ENCODE measurements at places on chromosomes 2 and 18.

DNA sequence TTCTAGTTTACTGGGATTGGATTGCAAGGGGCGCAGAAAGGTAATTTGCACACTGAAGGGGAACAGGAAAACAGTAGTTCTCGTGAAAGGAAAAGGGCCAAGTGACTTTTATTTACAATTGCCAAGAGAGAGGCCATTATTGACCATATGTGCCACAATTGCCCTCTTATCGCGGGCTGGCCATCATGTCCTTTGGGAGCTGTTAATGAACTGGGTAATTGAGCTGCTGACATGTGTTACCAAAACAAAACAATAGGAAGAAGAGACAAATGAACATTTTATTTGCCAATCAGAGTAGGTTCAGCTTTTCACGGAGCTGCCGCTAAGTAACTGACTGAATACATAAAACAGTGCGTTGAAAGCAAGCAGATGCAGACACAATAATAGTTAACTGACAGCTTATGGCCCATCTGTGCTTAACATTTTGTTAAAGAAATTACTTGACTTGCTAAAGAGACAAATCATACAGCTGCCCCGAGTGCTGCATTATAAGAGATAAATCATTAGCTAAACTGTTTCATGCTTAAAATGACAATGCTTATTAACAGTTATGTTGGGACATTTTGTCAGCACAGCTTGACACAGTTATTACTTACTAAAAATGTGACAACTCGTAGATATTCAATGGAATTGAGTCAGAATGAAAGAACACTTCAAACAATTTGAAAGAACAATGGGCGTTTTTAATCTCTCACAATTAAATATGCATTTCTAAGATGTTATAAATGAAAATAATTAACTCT is 57.5 kb downstream of the PAX3 start:
- no peak for DNase-seq

DNA sequence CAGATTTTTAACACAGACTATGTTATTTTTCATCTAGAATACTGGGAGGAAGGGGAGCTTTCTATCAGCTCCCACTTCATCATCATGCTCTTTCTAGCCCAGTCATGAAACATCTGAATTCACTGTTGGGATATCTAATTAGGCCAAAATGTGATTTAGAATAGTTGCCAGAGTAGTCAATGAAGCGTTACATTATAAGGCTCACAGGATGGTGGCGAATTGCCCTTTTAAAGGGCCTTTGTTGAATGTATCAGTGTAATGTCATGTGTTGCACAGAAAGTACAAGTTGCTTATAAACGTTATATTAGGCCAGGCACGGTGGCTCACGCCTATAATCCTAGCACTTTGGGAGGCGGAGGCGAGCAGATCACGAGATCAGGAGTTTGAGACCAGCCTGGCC is 45.6 kb downstream of the PDE1A start:
- no peak for DNase-seq

DNA sequence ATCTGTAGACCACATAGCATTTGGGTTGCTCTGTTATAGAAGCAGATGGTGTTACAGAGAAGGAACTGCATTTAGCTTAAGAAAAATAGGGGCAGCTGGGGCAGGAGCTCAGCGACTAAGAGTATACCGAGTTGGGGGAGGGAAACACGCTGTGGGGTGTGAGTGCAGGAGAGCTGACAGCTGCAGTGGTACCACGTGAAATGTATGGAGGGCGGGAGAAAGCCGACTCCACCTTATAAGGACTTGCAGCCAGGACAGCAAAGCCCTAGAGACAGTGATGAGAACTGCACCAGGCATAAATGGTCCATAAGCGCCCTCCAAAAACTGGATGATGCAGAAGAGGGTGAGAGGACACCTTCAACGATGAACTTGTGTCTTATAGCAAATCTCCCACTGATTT is 237.6 kb downstream of the PRKCE start:
- DNase-seq = peak; percentile 24

- peak; percentile 84 for DNase-seq
These were observed 25.0 kb upstream of the COPS8 start for GRCh38 chr2:237060534-237061312.

DNA sequence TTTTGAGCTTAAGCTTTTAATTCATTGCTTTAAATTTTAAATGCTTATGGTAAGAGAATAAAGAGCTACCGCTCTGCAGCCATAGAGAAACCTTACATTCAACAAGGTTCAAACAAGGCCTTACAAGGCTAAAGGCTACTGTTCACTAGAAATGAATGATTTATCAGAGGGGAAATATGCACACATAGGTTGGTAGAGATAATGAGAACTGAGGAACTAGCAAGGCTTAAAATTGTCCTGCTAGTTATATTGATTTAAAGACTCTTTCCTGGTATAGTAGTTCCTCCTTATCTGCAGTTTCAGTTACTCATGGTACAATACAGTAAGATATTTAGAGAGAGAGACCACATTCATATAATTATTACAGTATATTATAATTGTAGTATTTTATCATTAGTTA is 193.4 kb downstream of the WDR7 start:
- no peak for DNase-seq

DNA sequence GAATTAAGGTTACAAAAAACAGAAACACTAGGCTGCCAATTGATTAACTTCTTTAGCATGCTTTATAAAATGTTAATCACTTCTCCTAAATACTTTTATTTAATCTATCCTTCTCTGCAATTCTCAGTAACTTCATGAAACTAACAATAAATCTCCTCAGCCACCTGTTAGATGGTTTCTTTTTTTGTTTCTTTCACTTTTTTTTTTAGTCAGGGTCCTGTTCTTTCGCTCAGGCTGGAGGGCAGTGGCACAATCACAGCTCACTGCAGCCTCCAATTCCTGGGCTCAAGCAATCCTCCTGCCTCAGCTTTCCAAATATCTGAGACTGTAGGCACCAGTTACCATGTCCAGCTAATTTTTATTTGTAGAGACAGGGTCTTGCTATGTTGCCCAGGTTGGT is 213.4 kb upstream of the STK17B start:
- no peak for DNase-seq

GRCh38 chr2:183465048-183465447 is 340.8 kb downstream of the NUP35 start:
- DNase-seq = no peak

DNA sequence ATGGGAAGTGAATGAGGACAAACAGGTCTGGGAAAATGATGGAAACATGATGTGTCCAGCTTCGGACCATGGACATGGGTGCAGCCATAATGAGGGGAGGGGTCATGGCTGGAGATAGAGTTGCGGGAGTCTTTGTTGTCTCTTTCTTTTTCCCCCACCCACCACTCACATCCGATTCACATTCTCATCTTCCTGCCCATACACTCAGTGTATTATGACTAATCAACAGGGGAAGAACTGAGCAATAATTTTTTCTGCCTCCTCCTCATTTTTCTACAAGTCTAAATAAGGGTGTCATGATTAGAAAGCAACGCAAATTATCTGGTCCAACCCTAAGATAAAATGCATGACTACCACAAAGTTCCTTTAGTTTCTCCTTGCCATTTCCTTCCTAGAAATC is 5.7 kb upstream of the SERPINB2 start:
- DNase-seq = peak; percentile 48

- DNase-seq = no peak
These were observed 32.7 kb downstream of the RAB27B start for GRCh38 chr18:54860941-54861340.

DNA sequence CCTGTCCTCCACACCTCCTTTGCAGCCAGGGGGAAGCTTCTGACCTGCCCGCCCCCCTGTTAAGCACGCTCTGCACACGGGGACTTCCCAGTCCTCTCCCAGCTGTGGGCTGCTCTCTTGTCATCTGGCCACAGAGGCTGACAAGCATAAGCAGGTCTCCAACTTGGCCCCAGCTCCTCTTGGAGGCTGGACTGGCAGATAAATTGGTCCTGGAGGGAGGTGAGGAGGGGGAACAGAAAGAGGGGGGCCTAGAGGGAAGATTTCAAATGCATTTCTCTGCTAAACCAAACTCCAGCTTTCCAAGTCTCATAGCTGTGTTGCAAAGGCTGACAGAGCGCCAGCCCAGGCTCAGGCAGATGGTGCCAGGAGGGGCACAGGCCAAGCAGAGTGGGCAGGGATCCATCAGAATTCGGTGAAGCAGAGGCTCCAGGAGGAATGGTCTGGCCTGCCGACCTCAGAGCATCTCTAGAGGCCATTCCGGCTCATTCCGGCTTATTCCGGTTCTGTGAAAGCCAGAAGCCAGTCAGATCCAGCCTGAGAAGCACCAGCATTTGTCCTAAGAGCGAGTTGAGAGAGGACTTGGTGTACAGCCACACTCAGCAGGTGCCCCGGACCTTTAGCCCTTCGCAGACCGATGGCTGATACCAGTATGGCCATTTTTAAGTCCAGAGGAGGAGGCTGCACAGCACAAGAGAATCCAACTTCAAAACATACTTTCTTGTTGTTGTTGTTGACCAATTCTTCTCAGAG is 508.9 kb upstream of the MYT1L start:
- DNase-seq = no peak

- DNase-seq = peak; percentile 18
These were observed at the start of gene CXCR4 for GRCh38 chr2:136117909-136118818. CXCR4 (minus strand) TSS chr2:136118149; CDS start chr2:136118060, 89 bp downstream.

DNA sequence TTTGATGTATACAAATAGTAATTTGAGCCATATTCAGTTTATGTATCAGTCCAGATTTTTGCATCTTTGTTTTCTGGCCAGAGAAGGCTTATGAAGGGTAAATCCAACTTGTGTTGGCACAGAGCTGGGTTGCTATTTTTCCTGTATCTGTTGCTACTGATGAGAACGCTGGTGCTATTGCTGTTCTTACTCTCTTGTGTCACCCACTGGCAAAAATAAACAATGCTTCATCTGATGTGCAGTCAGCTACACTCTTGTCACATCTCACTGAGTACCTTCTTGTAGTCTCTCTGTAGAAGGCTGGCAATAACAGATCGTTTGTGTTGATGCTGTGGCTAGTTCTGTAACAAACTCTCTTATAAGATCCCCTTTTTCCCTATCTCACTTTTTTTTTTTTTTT is 323.4 kb downstream of the CDH19 start:
- no peak for DNase-seq

GRCh38 chr2:10770956-10771750 is 41.4 kb downstream of the PDIA6 start:
- DNase-seq = no peak

DNA sequence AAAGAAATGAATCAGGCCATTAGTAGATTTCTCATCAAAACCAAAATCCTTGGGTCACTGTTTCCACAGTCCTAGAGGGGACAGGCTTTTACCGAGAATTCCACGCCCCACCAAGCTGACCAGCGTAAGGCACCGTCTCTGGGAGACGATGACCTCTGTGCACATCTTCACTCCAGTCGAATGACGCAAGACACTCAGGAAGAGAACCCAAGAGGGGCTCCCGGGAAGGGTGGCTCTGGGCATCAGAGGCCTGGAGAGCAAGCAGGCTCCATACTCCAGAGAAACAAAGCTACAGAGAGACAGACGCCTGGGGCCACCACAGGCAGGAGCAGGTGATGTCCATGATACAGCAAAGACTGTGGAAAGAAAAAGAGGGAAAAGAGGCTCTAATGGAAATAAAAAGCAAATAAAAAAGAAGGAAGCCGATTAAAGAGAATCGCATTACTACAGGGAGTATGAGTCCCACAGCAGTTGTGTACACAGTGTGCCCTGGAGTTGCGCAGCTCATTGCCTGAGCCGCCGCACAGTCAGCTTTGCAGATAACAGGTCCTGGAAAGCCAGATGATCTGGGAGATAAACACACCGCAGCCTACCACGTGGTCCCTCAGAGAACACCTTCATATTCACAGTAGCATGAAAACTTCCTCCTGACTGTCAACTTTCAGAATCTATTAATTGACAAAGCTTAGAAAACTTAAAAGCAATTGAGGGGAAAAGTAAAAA is 572.7 kb upstream of the SALL3 start:
- DNase-seq = no peak

DNA sequence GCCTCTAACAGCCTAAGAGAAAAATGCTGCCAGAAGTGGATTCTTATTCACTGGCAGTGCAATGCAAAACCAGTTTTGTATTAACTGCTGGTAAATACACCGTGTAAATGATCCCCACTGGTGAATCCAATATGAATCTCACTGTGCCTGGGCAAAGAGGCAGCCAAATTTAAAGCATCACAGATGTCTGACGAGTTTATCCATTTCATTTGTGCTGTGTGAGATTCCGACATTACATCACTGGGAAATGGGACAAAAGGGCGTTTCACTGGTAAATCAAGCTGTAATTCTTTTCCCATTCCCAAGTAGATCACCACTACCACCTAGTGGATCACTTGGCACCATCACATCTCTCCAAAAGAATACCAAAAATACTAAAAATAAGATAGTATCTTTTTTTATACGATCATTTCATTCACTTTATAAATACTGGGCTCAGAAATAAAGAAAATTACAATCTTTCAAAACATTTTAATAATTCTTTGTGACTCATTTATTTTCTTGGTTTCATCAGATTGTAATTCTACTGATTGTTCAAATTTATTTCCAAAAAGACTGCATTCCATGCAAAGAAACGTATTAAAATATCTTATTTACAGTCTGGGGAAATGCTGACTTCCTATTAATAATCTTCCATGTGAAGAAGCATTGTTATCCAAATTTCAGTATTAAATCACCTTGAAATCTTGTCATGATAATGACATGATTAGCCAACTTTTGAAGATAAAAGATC is 125.6 kb downstream of the GRB14 start:
- peak; percentile 72 for DNase-seq

DNA sequence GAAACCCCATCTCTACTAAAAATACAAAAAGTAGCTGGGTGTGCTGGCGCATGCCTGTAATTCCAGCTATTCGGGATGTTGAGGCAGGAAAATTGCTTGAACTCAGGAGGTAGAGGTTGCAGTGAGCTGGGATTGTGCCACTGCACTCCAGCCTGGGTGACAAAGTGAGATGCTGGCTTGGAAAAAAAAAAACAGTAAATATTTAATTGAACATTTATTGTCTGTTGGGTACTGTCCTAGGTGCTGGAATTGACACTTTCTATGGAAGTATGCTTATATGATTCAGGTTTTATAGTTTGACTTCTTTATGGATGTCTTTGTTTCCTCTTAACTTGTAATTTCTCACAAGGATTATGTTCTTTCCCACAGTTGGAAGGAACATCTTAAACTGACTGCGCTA is 633.1 kb upstream of the SETBP1 start:
- no peak for DNase-seq

GRCh38 chr2:853203-853870 is 97.3 kb upstream of the SNTG2 start:
- DNase-seq = no peak

DNA sequence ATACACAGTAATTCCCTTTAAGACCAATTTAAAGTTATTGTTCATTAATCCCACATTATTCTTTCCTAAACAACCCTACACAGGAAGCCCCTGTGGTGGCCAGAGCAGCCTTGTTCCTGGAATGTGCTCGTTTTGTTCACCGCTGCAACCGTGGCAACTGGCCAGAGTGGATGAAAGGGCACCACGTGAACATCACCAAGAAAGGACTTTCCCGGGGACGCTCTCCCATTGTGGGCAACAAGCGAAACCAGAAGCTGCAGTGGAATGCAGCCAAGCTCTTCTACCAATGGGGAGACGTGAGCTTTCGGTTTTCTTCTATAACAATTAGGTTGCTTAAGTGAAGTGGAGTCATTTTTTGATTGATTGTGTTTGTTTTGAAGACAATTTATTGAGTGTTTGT is 101.0 kb downstream of the UNC80 start:
- peak; percentile 1 for DNase-seq

GRCh38 chr2:138997856-138998517 is 217.8 kb upstream of the NXPH2 start:
- no peak for DNase-seq
